ENCODE measurements at places on chromosomes 12 and 14.

GRCh38 chr14:59482541-59483331 lies 1.5 kb downstream of the L3HYPDH start:
- DNase-seq: no peak

GRCh38 chr12:130977046-130977742 lies 23.5 kb downstream of the ADGRD1 start:
- no peak for DNase-seq

DNA sequence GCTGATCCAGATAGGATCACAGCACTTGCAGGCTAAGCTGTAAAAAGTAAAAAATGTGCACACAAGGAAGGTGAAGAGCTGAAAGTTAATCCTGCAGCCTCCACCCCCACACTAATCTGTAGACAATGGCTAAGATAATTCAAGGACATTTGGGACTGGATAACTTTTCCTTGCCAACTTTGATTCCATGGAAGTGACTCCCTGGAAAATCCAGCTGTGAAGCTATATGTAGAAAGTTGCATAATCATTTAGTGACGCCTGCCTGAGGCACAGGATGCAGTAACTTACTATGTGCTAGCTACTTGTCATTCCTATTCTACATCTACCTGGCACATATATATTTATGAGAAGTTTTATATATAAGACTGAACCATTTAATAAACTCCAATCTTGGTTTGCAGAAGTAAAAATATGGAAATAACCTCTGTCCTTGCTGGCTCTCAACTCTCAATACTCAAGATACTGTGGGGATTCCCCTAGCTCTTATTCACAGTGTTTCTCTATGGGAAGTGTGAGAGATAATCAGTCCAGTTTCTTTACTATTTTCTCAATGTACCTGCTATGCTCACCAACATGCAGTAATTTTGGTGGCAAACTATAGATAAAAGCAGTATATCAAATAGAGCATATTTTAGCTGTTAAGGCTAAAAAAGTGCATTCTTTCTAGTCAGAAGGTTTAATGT lies 14.8 kb downstream of the LDHB start:
- no peak for DNase-seq

DNA sequence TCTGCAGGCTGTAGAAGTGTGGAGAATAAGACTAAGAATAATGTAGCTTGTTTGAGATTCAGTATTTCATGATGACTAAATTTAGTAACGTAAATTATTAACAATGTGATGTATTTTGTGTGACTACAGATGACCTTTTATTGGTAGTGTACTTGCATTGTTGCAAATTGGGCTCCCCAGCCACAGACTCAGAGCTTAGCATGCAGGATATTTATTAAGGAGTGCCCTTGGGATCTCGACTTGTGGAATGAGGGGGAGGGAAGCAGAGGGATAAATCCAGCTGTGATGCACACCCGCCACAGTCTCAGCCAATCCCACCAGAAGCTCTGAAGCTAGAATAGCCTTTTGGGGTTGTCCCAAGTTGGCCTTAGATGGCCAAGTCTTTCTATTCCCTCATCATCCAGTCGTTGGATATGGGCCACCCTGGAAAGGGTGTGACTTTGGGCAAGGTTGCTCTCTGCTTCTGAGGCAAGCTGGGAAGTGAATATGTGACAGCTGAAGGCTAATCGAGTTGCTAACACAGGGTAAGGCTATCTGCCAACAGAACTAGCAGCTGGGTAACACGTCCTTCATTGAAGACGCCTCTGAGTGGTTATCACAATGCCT lies 42.1 kb upstream of the USP44 start:
- peak; percentile 48 for DNase-seq

- no peak for DNase-seq
These were observed at the start of gene TPH2 for GRCh38 chr12:71938728-71939385. Gene TPH2 (plus strand): TSS chr12:71938845. CDS start chr12:71938987, 142 bp downstream.

- DNase-seq: no peak
These were observed 293.5 kb downstream of the SLC6A15 start for GRCh38 chr12:84619053-84619571.

GRCh38 chr12:19615384-19615725 lies 176.1 kb downstream of the AEBP2 start:
- DNase-seq: no peak

DNA sequence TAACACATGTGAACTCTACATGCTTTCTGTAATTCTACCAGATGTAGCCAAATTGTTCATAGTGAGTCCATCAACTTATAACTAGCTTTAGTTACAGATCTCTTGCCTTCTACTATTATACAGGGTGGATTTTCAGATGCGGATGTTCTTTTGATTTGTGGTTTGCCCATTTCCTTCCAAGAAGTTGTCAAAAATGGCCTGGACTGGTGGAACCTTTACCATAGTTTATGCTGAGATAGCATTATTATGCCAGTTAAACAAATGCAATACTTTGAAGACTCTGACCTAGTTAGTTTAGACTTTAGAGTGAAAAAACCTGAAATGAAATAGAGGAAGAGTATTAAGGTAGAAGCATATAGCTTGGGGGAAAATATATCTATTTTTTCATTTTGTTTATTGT lies 27.4 kb upstream of the CFL2 start:
- no peak for DNase-seq

DNA sequence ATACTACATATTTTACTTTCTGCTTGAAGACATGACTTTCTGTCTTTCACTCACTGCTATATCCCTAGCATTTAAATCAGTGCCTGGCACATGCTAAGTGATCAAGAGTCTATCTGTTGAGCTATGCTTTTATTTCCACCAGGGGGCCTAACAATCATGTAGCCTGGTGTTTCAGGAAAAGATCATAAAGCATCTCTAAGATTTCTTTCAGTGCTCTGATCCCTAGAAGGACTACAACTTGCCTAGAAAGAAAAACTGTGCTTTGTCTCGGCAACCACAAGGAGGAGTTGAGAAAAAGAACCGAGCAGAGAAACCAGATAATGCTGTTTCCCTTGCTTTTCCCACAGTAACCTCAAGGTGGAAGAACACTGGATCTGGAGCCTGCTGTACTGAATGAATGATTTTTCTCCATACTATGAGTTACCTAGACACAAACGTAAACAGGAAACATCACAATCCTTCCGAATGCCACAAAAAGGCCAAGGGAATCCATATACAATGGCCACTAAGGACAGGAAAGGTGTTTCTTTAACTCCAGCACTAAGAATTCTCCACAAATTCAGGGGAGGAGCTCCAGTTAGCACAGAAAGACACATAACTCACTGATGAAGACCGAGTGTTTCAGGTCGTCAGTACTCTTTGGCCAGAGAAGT lies 1.2 kb downstream of the CRY1 start:
- DNase-seq: no peak

- DNase-seq: no peak
These were observed 104.5 kb downstream of the PRKAB1 start for GRCh38 chr12:119772431-119772830.

GRCh38 chr12:124412646-124413015 lies 117.7 kb downstream of the RFLNA start:
- DNase-seq: no peak

DNA sequence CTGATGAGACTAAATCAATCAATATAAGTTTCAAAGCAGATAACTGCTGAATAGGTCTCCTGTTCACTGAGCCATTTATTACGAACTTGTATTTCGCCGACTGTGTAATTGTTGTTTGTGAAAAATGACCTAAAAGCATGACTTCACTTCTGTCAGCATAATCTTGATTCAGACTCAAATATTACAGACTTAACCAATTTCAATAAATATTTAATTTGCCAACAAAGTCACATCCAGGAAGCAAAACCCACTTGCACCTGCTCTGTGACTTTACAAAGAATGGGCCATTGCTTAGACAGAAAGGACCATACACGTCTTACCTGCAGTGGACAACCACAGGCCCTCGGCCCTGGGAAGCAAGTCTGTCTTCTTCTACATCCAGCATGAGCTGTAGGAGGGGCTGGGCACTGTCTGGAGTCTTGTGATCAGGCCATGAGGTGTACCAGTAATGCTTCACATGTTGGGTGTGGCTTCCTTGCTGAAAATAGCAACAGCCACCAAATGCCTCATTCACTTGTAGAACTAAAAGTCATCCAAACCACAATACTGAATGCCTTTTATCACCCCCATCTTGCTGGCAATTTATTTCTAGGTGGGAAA lies 23.5 kb upstream of the PTPRB start:
- no peak for DNase-seq

DNA sequence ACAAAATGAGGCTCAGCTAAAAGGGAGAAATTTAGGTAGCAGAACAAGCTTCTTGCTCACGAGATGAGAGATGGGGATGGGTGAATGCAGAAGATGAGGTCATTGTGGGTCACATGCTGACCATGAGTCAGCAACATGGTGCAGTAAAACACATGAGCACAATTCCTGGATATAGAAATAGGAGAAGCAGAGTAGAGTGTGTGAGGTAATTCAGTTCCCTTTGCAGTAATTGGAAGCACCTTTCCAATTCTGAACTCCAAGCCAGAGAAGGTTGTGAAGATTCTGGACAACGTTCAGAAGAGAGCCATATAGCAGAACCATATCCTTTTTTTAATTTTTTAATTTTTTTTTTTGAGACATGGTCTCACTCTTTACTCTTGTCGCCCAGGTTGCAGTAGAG lies 62.0 kb upstream of the LMNTD1 start:
- no peak for DNase-seq

GRCh38 chr12:103958621-103959020 lies 7.1 kb upstream of the TDG start:
- DNase-seq: no peak

DNA sequence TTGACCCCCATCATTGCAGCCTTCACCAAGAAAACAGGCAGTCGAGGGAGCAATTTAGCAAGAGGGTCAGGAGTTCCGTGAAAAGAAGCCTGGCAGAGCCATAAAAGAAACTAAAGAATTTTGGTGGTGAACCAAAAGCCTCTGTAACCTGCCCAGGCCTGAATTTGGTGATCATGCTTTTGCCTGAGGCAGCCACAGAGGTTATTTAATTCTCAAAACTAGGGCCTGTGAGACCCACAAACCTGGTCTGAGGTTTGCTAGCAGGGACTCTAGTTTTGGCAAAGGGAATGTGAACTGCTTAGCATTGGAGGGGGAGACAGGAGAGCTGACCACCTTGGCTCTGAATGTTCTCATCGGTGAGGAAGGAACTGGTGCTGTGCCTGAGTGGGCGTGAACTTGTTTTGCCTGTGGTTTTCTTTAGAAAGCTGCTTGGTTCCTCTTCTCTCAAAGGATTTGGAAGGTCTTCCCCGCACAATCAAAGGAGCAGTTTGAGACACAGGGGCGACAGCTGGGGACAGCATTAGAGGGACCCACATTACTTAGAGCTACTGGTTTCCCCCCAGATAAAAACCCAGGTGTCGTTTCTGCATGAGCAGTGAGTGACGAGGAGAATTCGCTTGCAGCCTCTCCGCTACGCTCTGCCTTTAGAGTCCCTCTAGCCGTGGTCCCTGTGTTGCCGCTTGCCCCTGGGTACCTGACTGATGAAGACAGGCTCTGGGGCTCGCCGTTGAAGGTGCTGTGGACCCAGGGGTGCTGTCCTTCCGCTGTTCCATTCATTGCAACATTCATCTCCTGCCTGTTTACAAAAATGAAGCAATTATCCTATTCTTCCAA lies 12.6 kb upstream of the WNT5B start:
- no peak for DNase-seq

- DNase-seq: no peak
These were observed 50.2 kb downstream of the C14orf132 start for GRCh38 chr14:96089401-96089800.

- DNase-seq: no peak
These were observed 75.7 kb downstream of the TSPAN9 start for GRCh38 chr12:3152892-3153291.

GRCh38 chr12:88944397-88944796 lies 364.1 kb upstream of the KITLG start:
- DNase-seq: no peak

- DNase-seq: no peak
These were observed 457.0 kb downstream of the SLC6A15 start for GRCh38 chr12:84455598-84455997.

DNA sequence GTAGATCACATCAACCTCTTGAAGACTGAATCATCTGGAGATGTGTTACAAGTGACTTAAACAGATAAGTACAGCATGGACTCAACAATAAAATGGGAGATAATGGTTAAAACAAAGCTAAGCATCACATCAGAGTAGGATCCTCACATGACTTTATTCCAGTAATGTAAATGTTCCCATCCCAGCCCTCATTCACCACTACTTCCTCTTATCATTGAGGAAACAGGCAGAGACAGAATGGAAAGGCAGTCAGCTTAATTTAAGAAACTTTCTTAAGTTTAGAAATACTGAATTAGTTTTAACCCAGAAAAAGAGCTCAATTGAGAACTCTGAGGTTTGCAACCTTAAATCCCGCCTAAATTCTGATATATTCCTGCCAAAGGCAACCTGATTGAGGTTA lies 1.2 kb upstream of the ALG10 start:
- no peak for DNase-seq

Data from gastrocnemius medialis (tissue), 4 donors.